ENCODE measurements at places on chromosomes 2 and 18.
A peak's percentile ranks its signal among the peaks of the same experiment; 100 is the strongest.

GRCh38 chr2:11129598-11130449 lies 25.4 kb upstream of the SLC66A3 start:
- peak; percentile 16 for DNase-seq

DNA sequence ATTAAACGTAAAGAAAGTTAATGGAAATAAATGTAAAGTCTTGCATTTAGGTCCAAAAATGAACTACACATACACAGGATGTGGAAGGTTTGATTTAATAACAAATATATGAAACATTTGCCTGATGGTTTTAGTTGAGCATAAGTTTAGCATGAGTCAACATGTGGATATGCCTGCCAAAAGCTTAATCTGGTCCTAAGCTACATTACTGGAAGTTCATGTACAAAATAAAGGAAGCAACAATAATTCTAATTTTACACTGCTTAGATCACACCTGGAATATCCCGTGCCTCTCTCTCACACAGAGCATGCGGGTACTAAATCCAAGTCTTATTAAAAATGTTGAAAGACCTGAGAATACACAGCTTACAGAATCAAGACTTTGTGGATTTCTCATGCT lies 276.5 kb upstream of the NRP2 start:
- DNase-seq = peak; percentile 94

DNA sequence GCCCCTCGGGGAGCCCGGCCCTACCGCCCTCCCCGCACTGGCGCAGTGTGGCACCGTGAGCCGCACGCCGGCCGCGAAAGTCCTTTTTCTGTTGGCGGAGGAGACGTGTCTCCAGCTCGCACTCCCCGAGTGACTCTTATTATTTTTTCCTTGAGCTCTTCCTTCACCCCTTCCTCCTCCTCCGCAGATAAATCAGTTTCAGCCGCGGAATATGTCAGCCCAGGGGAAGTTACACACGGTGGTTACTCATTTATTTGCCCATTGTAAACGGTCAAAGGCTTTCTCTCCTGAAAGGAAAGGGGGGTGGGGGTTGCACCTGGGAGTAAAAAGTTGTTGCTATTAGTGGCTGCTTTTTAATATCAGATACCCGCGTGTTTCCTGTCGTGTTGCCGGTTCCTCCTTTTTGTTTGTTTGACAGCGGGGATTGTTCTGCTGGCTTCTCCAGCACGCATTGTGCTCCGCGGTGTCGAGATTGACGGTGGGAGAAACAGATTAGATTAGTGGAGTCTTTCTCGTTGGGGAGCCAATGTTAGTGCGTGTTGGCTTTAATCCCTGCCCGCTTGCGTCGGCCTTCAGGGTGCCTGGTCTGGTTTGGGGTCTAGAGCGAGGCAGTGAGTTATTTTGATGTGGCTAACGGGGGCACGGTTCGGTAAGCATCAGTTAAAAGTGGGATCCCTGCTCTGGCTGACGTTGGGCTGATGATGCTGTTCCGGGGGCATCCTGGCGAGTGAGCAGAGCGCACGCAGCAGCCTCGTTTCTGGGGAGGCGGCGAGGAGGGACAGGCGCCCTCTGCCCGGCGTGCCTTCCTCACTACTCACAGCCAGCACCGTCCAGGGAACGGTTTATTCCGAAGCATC lies 1.6 kb downstream of the CRIM1 start:
- DNase-seq = peak; percentile 58

DNA sequence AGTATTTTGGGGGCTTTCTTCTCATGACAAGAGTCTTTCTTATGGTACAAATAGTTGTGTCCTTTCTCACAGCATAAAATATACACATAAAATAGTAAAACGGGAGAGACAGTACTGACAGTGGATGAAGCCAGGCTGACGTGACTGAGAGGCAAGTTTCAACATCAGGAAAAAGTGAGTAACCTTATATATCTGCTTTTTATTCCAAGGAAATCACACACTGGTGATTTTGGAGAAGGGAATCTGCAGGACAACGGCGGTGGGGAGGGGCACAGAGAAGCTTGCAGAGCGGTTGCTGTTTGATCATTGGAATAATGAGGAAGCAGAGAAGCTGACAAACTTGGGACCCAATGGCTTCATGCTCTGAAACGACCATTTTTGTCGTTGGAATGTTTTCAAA lies 130.6 kb upstream of the ZNF236 start:
- peak; percentile 42 for DNase-seq

DNA sequence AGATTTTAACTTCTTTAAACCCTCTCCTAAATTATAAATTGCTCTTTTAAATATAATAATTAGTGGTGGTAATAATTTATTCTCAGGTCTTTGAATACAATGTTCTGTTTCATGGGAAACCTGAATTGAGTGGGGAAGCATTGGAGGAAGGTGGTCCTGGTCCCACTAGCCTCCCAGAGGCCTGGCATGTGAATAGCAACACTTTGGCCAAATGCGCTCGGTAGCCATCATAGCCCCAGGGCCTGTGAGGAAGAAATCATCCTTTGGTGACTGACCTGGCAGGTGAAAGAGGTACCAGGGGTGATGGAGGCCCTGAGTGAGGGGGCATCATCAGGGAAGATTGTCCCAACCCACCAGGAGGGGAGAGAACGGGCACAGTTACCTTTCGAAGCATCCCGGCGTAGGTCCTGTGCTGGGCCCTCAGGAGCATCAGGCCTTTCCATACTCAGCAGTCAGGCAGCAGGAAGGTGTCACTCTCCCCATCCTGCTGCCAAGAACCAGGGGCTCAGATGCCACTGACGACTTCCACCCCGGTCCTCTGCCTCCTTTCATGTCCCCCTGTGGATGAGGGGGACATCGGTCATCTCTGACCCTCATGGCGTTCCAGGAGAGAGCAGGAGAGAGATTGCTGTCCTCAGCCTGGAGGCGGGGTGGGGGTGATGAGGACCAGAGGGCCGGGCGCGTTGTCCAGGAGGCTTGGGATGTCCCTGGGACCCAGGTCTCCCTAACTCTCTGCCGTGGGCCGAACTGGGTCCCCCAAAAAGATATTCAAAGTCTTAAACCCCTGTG lies 78.6 kb upstream of the HPCAL1 start:
- no peak for DNase-seq

- no peak for DNase-seq
Measured at GRCh38 chr2:232368311-232368731, 10.2 kb upstream of the ALPP start.

All from fibroblast of upper back skin (primary cell).